ENCODE measurements at places on chromosomes 2 and 18.
A peak's percentile ranks its signal among the peaks of the same experiment; 100 is the strongest.

DNA sequence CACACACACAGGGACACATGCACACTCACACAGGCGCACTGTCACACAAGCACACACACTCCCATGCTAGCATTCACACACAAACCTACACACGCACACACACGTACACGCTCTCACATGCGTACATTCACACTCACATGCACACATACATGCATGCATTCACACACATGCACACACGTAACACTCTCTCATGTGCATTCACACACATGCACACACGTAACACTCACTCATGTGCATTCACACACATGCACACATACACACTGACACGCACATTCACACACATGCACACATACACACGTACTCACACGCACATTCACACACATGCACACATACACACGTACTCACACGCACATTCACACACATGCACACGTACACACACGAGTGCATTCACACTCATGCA, 16.3 kb downstream of the ADI1 start:
- no peak for DNase-seq

DNA sequence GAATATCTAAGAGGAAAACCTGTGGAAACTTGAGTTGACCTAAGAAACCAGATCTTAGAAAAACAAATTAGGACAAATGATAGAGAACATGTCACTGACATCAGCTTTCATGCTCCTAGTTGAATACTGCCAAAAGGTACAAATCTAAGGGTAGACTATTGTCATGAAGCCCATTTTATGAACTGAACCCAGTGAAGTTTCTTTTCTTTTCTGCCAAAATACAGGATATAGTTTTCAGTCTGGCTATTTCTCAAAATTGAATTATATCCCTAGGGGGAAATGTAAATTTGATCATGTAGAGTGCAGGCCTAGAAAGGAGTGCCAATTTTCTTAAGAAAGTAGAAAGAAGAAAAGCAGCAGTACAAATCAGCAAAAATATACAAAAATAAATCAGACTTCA, 46.6 kb downstream of the FSIP2 start:
- DNase-seq = no peak

- no peak for DNase-seq
Measured at GRCh38 chr2:18706001-18706400, 116.6 kb upstream of the NT5C1B start.

DNA sequence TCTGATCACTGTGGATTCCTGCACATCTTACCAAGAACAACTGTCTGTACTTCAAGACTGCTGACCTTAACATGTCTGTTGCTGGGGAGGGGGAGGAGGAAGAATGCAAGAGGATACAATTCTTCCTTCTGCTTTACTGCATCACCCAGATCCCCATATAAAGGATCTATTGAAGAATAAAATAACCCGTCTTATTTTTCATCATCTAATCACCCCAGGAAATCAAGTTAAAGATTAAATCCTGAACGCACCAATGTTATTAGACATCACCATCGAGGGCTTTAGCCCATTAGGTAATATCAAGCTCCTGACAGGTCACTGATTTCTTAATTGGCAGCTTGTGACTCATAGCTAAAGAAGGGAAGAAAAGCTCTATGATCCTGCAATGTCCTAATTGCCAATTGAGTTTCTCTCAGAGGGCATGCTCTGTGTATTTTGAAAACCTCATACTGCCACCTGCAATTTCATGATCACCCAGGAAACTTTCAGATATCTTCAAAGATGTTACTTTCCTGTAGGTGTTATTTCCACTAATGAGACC, 75.4 kb upstream of the KCNE4 start:
- DNase-seq = no peak

GRCh38 chr2:133642791-133643191, 74.5 kb upstream of the NCKAP5 start:
- no peak for DNase-seq

DNA sequence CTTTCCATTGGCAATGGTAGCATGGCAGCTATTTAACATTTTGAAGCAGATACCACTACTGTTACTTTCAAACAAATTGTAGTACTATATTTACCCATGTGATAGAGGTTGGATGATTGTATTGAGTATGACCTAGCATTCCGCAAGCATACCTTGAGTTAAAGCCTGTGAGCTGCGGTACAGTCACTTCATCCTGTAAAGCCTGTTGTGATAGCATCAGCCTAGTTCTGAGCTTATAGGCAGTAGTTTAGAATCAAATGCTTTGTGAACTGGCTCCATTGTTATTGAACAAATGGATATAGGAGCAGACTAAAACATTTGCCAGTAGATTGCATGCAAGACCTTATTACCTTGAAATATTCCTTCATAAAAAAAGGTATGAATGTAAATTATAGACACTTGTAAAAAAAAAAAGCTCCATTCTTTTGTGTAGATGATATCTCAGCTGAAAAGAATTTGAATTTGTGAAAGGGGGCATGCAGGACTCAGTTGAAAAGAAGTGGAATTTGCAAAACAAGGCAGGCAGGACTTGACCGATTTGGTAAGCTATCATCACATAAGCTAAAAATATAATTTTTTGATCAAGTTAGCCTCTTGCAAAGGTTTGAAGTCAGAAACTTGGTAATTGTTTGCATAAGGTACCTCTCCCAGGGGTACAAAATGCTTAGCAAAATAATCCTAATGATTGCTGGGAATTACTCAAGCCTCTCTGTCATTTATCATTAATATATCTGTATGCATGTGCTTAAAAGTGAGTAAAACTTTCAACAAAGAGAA, 138.5 kb upstream of the ITGA4 start:
- no peak for DNase-seq

DNA sequence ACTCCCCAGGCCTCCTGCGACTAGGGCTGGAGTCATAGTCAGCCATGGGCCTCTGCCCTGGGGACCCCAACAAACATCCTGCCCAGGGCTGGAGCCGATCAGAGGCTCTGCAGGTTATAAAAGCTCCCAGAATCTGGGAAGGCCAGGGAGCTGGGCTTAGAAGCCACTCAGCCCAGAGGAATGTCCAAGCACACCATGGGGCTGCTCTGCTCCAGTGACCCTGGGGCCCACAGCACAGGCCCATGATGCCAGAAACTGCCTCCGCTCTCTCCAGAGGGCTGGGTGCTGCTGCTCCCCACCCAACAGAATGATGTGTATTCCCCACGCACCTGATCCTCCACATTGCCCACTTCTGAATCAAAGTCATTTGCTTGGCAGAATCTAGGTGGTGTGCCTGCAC, 88.5 kb downstream of the ARMC9 start:
- no peak for DNase-seq

DNA sequence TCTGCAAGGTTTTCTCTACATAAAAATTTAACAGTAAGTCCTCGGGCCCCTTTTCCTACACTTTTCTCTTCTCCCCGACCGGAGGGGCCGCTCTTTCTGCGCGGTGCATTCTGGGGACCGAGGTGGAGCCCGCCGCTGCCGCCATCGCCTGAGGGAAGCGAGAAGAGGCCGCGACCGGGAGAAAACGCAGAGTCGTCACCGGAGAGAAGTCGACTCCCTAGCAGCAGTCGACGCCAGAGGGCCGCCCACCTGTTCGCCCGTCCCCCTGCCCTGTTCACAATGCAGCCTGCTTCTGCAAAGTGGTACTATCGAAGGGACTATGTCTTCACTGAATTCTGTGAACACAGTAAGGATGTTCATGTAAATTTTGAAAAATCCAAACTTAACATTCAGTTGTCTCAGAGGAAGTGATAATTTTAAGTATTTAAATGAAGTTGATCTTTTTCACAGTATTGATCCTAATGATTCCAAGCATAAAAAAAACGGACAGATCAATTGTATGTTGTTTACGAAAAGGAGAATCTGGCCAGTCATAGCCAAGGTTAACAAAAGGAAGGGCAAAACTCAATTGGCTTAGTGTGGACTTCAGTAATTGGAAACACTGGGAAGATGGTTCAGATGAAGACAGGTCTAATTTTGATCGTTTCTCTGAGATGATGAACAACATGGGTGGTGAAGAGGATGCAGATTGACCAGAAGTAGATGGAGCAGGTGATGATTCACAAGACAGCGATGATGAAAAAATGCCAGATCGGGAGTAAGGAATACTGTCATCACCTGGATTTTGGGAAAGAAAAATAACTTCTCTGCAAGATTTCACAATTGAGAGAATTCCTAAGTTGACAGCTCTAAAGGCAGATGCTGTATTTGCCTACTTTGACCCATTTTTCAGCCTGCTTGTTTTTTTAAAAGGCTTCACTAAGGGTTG, 55.8 kb downstream of the ASXL2 start:
- DNase-seq = peak; percentile 43

Measured in activated CD4-positive, alpha-beta T cell treated with anti-CD3 and anti-CD28 coated beads for 1 hour (primary cell).